G401 (cell line): ENCODE measurements at places on chromosomes 13 and 19.

- DNase-seq, result no peak
Measured at GRCh38 chr13:31786011-31786410, 46.7 kb downstream of the RXFP2 start.

GRCh38 chr13:33510350-33510970 lies 224.9 kb upstream of the STARD13 start:
- DNase-seq, result no peak

GRCh38 chr19:31226151-31226935 lies 122.9 kb downstream of the TSHZ3 start:
- DNase-seq, result no peak

DNA sequence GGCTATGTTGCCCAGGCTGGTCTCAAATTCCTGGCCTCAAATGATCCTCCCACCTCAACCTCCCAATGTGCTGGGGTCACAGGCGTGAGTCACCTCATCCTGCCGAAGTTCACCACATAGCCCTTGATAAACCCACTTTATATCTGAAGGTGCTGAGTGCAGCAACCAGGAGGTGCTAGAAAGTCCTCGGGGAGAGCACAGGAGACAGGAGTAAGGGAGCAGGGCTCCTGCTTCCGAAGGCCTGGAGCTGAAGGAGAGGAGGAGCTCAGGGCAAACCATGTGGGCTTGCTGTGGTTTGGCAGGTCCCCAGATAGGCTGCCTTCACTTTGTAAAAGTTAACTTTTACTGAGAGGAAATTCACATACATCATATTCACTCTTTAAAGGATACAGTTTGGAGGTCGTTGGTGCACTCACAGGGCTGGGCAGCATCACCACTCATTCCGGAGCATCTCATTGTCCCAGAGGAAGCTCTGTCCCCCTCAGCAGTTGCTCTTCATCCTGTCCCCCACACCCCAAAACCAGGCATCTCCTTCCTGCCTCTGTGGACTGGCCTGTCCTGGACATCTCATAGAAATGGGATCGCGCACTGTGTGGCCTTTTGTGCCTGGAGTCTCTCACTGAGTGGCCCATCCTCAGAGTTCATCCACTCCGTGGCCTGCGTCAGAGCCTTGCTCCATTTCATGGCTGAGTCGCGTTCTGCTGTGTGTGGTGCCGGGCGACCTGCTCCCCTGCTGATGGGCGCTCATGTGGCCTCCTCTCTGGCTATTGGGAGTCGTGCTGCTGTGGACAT lies 49.5 kb downstream of the KDM4B start:
- DNase-seq, result no peak

- no peak for DNase-seq
Measured at GRCh38 chr19:1889907-1890306, 4.6 kb upstream of the ABHD17A start.

- peak; percentile 52 for DNase-seq
Measured at GRCh38 chr19:12703046-12703445, 6.6 kb upstream of the FBXW9 start.

DNA sequence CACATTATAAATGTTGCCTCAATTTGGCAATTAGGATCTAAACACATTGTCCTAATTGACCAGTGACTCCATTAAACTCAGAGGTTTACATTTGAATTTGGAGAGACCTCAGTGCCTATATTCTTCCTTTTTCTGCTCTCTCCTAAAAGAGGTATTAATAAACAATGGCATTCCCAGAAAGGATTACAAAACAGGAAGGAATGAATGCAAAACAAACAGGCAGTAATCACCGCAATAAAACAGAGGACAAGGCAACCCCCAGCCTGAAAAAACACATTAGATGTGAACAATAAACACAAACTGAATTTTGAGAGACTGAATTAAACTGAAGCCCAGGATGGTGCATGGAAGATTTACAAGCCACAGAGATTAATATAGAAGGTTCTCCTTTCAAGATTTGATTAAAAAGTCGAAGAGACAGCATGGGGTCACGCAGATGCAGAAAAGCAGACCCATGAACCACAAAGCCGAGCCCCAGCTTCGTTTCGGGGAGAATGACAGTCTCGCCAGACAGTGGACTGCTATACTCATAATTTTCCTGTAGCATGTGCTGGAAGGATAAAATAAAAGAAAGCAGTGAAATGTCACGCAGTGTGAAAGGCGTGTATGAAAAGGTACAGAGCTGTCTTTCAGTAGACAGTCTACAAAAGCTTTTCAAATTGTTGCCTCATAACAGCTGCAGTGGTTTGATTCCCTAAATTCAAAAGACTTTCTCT lies 503.0 kb downstream of the LIG4 start:
- DNase-seq, result no peak

- no peak for DNase-seq
Measured at GRCh38 chr13:60016229-60016628, 147.5 kb downstream of the DIAPH3 start.

- no peak for DNase-seq
Measured at GRCh38 chr19:41670755-41671154, 17.3 kb downstream of the CEACAM7 start.

GRCh38 chr19:54616057-54616456 lies 14.2 kb upstream of the LILRB1 start:
- no peak for DNase-seq

DNA sequence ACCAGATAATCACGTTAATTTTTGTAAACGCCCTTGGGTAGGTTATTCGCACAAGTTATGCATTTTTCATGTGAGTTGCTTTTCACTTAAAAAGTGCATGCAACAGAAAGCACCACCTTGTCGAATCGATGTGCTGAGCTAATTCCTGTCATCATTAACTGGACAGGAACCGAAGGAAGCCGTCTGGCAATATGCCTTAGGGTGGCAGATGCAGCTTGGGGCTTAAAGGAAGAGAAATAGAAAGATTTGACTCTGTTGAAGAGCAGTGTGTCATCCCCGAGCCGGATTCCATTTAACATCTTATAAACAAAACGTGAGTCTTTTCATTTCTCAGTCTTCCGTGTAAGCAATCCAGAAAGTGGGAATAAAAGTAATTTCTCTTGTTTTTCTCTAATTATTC lies 70.0 kb downstream of the ATP11A start:
- no peak for DNase-seq

- DNase-seq, result no peak
Measured at GRCh38 chr13:28658539-28658795, 463 bp upstream of the POMP start.

GRCh38 chr13:110560601-110561343 lies 750 bp downstream of the RAB20 start:
- no peak for DNase-seq

GRCh38 chr19:41309180-41310032 lies 566 bp upstream of the CCDC97 start:
- DNase-seq, result peak; percentile 37

DNA sequence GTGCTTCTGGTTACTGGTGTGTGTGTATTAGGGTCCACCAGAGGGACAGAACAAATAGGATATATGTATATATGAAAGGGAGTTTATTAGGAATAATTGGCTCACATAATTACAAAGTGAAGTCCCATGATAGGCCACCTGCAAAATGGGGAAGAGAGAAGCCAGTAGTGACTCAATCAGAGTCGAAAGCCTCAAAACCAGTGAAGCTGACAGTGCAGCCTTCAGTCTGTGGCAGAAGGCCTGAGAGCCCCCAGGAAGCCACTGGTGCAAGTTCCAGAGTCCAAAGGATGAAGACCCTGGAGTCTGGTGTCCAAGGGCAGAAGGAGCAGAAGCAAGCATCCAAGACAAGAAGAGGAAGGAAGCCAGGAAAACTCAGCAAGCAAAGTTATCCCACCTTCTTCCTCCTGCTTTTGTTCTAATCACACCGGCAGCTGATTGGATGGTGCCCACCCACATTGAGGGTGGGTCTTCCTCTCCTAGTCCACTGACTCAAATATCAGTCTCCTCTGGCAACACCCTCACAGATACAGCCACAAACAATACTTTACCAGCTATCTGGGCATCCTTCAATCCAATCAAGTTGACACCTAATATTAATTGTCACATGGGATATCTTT lies 21.7 kb upstream of the SCEL start:
- DNase-seq, result no peak

- peak; percentile 14 for DNase-seq
Measured at GRCh38 chr13:96052656-96053002, 572 bp downstream of the UGGT2 start.

DNA sequence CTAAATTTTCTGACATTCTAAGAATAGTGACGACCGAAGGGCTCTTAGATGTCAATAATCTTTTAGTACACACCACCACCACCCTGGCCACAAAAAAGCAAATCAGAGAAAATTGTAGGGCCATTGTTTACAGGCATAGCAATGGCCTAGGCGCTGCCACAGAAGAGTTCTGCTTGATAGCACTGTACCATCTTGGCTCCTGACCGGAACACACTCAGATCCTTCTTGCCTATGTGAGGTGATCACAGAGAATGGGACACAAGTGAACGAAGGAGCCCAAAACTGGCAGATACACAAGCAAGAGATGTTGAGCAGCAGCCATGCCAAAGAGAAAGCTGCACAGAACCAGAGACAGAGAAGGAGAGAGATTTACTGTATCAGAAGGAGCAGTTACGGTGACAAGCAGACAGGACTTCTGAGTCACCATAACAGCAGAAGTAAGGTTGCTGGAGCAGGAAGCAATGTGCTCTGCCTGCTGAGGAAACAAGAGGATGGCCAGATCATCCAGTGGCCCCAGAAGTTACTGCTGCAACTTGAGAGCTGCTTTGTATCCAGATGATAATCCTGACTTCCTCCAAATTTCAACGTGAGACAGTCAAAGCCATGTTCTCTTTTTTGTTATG lies 105.2 kb downstream of the SLITRK6 start:
- DNase-seq, result no peak

DNA sequence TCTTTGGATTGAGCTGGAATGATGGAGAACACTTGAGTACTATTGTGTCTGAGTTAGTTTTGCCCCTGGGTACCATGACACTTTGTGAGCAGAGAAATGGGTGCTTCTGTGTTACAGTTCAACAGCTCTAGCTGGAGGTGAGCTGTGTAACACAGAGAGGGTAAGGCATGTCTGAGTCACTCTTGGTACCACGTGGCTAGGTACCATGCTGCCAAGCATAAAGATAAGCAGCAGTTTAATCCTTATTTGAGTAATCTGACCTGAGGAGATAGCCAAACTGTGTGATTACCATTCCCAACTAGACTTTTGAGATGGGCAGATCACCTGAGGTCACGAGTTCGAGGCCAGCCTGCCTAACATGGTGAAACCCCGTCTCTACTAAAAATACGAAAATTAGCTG lies 122.0 kb downstream of the OLFM4 start:
- no peak for DNase-seq

DNA sequence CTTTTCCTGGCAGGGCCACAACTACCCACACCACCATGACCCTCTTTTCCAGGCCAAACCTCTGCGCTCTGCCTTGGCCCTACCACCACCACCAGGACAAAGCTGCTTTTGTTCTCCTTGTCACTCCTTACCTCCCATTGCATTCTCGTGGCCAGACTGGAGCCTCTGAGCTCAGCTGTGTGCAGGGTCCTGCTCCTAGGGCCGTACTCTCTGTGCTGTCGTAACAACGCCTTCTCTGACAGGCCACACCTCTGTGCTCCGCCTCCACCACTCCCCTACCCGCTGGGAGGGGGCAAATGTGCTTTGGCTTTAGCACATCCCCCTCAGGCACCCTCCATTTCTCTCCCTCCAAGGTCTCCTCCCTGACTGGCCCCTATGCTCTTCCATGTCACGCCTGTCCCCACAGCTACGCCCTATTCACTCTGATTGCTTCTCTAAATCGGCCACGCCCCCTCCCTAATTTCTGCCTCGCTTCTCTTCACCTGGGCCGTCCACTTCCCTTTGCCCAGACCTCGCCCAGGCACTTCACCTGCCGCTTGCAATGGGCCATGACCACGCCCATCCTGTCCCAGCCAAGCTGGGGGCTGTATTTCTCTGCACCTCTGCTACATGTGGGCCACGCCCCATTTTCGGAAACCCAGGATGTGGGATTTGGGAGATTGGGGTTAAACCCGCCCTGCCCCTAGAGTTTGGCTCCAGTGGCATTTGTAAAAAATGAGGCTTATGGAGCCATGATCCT lies 472.3 kb downstream of the KLF12 start:
- no peak for DNase-seq

DNA sequence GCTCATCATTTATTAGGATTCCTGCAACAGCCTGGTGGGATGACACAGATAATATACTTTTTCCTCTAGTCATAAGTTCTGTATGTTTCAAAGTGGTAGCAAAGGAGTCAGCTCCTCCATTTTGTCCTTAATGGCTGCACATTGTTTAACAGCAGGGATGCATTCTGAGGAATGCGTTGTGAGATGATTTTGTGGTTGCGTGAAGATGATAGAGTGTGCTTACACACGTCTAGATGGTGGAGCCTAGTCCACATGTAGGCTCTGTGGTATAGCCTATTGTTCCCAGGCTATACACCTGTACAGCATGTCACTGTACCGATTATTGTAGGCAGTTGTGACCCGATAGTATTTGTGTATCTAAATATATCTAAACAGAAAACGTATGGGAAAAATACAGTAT lies 4.6 kb downstream of the SMARCA4 start:
- no peak for DNase-seq

DNA sequence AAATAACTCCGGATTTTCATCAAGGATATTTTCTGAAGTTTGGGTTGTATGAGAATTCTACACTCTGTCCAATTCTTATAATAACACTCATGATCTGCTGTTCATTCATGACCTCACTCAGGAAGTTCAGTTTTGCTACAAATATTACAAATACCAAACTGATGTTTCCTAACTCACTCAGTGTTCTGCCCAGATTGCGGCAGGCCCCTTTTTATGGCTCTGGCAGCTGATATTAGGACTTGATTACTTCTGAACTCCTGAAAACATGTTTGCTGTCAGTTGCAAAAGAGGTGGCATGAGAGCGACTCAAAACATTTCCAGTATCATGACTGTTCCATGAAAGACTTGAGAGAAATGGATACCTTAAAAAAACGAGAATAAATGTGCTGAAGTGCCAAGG lies 188.0 kb downstream of the RGCC start:
- DNase-seq, result no peak

DNA sequence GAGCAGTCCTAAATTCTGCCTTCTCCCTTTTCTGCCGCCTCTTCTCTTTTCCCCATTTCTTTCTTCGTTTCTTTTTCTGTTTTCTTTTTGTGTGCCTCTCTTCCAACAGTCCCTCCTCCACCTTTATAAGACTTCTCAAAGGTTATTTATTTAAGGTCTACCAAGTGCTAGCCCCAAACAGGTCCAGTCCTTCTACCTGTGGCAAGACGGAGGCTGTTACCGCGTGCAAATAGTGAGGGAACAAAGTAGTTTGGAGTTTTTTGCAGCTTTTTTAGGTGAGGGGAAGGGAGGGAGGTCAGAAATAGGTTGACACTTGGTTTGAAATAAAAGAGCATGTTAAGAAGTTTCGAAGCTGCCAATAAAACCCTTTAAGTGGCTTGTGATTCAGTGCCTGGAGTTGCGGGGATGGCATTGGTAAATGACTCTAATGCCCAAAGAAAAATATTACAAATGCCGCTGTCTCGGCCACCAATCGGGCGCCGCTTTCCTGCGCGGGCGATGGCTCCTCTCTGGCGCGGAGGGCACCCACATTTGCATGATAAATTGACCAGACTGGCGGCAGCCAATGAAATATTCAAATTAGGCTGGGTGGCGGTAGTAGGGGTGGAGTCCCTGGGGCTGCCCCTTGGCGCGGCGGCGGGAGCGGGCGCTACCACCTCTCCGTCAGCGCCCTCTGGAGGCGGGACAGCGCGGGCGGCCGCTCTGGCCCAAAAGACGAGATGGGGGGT lies 7.5 kb upstream of the TSHZ3 start:
- DNase-seq, result no peak

- DNase-seq, result no peak
Measured at GRCh38 chr13:20019043-20019442, 60.5 kb downstream of the ZMYM2 start.

- no peak for DNase-seq
Measured at GRCh38 chr13:40340368-40341095, 325.9 kb downstream of the FOXO1 start.

- DNase-seq, result no peak
Measured at GRCh38 chr13:101035119-101035620, 360.6 kb upstream of the TMTC4 start.

- DNase-seq, result no peak
Measured at GRCh38 chr13:107258599-107259187, 690.8 kb upstream of the ARGLU1 start.
